ENCODE measurements at places on chromosomes 2 and 18.

- no peak for DNase-seq
These were observed 32.7 kb downstream of the CTLA4 start for GRCh38 chr2:203900253-203900652.

DNA sequence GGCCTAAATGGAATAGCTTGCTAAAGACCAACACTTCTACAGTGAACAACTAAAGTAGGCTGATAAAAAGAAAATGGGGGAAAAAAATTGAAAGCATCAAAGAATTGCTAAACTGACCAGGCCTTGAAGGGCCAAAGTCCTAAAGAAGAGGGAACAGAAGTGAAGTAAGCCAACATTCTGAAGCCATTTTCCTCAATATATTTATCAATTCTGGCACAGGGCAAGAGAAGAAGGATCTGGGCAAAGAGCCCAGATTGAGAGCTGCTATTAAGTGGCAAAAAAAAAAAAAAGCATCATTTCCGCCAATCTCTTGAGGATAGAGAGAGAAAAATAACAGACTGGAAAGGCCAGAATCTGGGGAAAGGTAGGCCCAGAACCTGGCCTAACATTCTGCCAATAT, 25.7 kb downstream of the FANCL start:
- DNase-seq, result no peak

DNA sequence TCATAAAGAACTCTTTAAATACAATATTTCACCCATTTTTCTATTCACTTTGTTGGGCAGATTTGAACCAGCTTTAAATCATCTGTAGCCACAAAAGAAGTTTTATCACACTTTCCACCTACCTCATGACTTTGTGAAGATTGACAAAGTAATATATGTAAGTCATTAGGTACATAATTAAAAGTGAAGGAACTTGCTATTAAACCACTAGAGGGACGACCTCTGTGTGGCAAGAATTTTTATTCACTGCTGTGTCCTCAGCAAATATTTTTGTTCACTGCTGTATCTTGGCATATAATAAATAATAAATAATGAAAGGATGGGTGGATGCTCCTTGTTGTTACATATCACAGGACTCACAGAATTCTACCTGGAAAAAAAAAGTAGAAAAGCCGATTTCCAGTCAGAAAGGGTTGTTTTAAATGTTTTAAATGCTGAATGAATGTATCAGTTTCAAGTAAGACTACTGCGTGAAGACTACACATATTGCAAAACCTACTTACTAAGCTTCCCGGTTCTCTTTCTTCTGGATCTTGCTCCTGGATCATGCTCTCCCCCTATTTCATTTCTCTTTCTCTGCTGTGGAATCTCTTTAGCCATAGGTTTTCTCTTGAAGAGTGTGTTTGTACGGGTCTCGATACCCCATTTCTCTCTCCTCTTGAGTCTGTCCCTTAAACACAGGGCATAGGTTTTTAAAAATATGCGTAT, 44.8 kb downstream of the KCMF1 start:
- no peak for DNase-seq

- no peak for DNase-seq
These were observed 894.2 kb downstream of the CNTNAP5 start for GRCh38 chr2:124919296-124919695.

GRCh38 chr2:155377931-155378444, 679.5 kb downstream of the KCNJ3 start:
- peak; percentile 8 for DNase-seq

GRCh38 chr2:40416486-40416885, 35.4 kb downstream of the SLC8A1 start:
- peak; percentile 44 for DNase-seq

DNA sequence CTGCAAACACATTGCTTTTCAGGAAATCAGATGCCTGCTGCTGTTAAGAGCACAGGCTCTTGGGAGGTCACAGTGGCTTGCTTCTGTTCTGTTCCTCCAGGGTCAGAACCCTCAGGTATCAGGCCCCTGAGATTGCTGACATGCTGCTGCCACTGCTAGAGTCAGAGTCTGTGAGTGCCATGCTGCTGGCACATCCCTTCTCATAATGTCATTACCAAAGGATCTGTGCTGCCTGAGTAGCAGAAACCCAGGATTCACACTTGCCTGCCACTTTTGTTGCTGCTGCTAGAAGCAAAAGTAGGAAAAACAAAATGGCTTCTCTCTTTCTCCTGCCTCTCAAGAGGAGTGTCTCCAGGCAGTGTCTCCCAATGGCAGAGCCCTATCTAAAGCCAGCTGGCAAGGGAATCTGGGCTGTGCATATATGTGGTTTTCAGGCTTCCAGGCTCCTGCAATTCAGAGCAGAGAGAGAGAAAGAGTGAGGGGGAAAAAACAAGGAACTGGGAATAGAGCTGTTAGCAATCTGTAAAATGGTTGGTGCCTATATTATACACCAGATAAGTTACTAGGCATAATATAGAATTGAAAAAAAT, 180.3 kb downstream of the MYCN start:
- DNase-seq, result no peak

- DNase-seq, result no peak
These were observed 102.1 kb downstream of the SMAD7 start for GRCh38 chr18:48848641-48849143.

GRCh38 chr2:136325844-136326331, 207.9 kb upstream of the CXCR4 start:
- DNase-seq, result no peak

DNA sequence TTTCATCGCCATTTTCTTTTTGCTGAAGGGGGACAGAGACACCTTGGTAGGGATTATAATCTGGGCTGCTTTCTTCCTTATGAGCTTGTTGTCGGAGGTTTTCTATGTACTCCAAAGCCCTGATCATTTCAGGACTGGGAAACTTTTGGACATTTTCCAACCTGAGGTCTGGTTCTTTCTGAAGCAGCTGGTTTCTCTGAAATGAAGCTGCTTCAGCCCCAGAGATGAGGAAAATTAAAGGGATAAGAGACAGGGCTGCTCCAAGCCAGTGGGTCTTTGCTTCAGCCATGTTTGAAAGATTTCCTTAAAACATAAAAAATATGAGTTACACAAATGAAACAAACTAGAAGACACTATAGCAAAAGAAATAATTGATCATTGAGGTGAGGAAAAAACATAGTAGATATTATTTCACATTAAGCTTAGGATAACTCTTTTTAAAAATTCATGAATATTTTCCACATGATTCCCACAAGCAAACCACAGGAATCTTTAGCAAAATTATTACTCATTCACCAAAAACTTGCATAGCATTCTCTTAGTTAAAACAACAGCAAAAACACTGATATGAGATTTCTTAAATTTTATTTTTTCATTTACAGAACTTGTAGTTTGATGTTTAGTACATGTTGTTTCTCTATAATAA, 3.0 kb downstream of the SCG2 start:
- DNase-seq, result peak; percentile 92

- peak; percentile 7 for DNase-seq
These were observed 30.0 kb upstream of the STK17B start for GRCh38 chr2:196201229-196202009.

DNA sequence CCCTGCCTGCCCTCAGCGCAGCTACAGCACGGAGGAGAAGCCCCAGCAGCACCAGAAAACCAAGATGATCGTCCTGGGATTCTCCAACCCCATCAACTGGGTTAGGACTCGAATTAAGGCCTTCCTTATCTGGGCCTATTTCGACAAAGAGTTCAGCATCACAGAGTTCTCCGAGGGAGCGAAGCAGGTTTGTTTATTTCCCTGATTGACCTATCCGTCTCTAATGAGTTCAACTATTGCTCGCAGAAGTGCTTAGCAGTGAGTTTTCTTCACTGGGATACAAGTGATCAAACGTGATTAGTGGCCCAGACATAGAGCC, 639 bp downstream of the MAIP1 start:
- no peak for DNase-seq

DNA sequence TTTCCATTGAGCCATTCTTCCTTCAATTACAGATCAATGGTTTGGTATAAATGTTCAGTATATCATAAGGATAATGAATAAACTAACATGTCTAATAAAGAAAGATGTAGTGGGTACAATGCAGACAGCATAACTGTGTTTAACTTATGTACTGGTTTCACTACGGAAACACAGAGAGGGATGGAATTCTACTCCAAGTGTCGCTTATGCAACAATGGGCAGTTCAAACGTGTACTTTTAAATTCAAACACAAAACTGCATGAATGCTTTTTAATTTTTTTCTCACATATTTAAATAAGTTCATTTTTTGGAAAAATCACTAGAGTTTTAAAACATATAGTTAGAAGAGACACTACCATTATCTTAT, 74.7 kb downstream of the COBLL1 start:
- DNase-seq, result no peak

GRCh38 chr18:50967714-50968661, at the start of gene ELAC1:
TSS of gene ELAC1 (plus strand) at chr18:50968040. CDS start at chr18:50974405, 6,365 bp downstream.
- peak; percentile 80 for DNase-seq

- DNase-seq, result peak; percentile 93
These were observed 205.1 kb downstream of the ARL4C start for GRCh38 chr2:234291765-234292204.

DNA sequence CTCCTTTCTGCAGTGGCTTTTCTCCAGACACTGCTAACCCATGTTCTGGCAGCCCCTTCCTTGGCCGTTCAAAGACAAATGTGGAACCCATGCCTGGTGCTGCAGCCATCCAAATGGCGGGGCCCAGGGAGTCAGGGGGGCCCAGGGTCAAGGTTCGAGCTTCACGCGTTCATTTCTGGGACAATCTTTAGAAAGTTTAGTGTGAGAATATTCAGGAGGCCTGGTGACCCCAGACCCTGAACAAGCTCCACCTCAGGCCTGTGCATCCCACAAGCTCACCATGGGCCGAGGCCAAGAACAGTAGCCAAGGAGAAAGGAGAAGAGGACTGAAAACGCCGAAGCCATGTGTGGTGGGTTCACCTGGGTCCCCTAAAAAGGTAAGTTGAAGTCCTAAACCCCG, 54.4 kb downstream of the ANKMY1 start:
- no peak for DNase-seq

GRCh38 chr2:136764452-136765255, 691 bp upstream of the THSD7B start:
- DNase-seq, result no peak

DNA sequence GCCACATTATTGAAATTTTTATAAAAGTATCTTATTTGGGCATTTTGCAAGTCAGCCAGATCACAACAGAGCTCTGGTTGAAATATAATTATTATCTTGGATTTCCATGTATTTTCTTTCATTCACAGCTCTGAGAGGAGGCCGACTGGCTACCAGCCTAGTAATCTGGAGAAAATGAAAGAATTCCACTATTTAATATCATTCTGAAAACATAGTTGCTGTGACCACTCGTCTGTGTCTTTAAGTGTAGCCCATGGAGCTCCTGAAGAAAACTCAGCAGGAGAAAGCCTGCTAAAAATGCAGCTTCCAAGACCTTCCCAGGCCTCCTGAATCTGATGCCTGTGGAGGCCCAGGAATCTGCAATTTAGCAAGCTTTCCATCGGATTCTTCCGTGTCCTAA, 114.7 kb downstream of the SH3BP4 start:
- DNase-seq, result no peak

DNA sequence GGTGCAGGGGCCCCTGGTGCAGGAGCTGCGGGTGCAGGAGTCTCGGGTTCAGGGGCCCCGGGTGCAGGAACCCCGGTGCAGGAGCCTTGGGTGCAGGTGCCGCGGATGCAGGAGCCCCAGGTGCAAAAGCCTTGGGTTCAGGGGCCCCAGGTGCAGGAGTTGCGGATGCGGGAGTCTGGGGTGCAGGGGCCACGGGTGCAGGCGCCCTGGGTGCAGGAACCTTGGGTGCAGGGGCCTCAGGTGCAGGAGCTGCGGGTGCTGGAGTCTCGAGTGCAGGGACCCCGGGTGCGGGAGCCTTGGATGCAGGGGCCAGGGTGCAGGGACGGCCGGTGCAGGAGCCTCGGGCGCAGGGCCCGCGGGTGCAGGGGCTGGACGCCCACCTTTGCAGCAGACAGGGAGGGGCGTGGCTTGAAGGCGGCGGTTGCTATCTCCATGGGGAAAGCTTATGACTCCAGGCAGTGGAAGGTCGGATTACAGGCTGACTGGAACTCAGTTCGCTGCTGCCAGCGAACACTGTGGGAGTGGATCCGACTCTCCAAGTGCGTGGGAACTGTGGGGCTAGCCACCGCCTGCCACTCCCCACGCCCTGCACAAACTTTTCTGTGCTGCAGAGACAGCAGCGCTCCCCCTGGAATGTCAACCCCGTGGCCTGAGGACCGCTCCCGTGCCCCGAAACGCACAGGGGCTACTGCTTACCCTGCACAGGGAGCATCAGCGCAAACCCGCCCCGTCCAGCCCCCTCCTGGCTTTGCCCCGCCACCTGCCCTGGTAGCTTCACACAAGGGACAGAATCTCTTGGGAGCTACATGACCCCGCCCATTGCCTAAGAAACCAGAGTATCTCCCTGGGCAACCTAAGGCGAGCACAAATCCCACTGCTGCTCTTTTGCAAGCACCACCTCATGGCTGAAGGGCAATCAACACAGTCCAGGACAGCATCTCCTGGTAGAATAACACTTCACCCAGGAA, 40.3 kb downstream of the COPS9 start:
- no peak for DNase-seq

DNA sequence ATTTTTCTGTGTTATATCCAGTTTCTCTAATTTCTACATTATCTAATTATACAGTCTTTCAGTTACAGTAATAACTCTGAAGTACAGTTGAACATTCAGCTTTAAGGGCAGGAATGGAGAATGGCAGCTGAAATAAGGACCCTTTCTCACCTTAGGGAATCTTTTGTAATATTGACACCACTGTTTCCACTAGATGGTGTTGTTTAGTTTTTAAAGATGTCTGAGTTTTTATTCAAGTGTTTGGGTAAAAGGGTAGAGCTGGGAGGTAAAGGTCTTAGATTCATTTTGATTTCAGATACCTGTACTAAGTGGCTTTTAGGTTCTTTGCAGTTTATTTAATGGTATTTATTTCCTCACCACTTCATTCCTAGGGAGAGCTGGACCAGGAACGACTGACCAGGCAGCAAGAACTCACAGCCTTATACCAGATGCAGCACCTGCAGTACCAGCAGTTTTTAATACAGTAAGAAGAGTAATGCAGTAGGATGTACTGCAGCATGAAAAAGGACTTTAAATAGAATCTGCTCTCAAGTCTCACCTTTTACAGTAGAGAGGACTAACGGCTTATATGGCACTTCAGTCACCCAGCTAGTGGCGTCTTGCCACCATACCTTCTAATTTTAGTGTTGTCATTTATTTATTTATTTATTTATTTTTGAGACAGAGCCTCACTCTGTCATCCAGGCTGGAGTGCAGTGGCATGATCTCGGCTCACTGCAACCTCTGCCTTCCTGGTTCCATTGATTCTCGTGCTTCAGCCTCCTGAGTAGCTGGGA, 33.2 kb upstream of the KCNJ13 start:
- peak; percentile 5 for DNase-seq

DNA sequence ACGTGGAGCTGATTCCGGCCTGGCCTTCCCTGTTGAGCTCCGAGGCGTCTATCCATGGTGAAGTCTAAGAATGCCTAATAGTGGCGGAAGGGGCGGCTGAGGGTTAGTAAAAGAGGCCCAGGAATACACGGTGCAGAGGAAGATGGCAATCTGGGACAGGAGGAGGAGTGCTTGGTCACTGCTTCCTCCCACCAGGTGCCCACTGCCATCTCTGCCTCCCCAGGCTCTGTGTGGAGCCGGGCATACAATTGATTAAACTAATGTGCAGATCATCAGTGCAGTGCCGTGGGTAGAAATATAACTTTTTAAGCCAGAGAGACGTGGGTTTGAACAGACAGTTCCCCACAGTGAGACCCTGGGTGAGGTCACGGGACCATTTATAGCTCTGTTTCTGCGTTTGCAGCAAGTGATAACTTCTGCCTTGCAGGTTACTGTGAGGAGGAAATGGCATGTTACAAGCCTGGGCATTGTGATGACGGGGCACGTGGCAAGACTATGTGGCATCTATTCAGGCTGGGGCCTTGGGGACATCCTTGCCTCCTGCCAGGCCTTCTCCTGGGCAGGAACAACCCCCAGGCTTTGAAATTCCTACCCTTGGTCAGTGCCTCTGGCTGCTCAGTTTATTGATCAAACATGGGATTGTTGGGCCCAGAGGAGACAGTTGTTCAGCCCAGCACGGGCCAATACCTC, 204.9 kb downstream of the ASB1 start:
- no peak for DNase-seq

Measured in RPMI7951 (cell line).